ENCODE measurements at places on chromosomes 5 and 9.

GRCh38 chr5:89377767-89378455 lies 494.9 kb upstream of the MEF2C start:
- DNase-seq, result no peak

- DNase-seq, result no peak
Measured at GRCh38 chr5:151886546-151887275, 37.9 kb downstream of the GLRA1 start.

GRCh38 chr5:81756016-81756415 lies 5.1 kb upstream of the SSBP2 start:
- DNase-seq, result no peak

DNA sequence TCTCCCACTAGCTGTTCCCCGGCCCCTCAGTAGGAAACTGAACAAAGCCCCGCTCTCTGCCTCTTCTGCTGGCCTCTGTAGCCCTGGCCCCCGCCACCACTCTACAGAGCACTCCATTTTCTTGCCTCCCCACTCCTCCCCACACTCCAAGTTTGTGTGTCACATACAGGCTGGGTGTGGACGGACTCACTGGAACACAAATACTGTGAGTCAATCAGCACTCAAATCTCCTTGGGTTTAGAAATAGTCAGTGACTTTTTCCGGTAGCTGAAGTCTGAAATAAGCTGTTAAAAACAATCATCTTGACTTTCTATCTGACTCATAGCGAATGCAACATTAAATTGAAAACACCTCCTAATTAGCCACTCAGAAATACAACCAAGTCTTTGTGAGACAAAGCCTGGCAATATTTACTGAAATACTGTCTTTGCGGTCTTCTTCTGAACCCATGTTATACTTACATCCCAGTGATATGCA lies 122.5 kb downstream of the LHFPL2 start:
- no peak for DNase-seq

DNA sequence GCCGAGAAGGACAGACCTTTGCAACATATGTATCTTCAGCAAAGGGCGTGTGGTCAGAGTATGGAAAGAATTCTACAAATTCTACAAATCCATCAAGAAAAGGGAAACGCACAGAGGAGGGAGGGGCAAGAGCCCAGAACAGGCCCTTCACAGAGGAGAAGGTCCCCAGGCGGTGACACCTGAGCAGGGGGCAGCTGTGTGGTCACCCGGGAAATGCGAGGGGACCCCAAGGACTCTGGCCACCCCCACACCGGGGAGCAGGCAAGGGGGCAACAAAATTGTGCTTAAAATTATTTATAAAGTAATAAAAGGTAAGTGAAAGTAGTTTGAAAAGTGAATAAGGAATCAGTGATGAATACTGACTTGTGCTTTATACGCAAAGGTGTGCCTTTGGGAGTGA lies 17.6 kb downstream of the NACC2 start:
- DNase-seq, result no peak

Measured in anterior cingulate cortex (tissue), 58 donors.